ENCODE measurements at places on chromosomes 6 and 20.

DNA sequence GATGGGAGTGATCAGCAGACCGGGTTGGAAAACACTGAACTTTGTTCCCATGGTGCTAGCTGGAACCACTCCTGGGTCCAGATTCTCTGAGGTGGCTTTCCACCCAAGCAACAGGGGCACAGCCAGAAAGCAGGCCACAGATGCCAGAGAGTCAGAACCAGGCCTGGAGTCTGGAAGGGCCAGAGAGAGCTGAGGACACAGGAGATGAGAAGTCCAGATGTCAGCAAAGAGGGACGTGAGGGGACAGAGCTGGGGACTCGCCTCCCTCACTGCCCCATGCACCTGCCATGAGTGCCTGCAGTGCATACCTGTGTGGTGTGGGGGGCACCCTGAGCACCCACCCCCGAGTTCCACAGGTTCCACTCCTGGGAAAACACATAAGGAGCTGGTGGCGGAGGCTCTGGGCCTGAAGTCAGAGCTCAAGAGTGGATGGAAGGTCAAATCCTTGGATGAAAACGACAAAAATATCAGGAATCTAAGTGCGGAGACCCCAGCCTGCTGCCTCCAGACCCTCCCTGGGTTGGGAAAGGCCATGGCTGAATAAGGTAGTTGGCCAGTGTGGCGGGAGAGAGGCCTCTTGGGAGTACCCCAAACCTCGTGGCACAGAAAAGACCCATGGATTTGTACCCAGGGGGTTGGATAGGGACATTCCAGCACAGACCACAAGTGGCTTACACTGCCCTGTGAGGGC lies 224.2 kb downstream of the SYNDIG1 start:
- H3K4me3 ChIP-seq, result no peak overlapping the region
- H3K27me3 ChIP-seq, result no peaks in the 10 kb centered on the region
- H3K27ac ChIP-seq, result no peak overlapping the region
- no peaks in the 10 kb centered on the region for H3K36me3 ChIP-seq

GRCh38 chr20:59221707-59222252 lies 58.2 kb downstream of the ZNF831 start:
- H3K36me3 ChIP-seq, result no peaks in the 10 kb centered on the region
- no peak for DNase-seq
- peaks cover 3% of the 10 kb centered on the region for H3K4me1 ChIP-seq
- H3K27me3 ChIP-seq, result peaks cover 28% of the 10 kb centered on the region

DNA sequence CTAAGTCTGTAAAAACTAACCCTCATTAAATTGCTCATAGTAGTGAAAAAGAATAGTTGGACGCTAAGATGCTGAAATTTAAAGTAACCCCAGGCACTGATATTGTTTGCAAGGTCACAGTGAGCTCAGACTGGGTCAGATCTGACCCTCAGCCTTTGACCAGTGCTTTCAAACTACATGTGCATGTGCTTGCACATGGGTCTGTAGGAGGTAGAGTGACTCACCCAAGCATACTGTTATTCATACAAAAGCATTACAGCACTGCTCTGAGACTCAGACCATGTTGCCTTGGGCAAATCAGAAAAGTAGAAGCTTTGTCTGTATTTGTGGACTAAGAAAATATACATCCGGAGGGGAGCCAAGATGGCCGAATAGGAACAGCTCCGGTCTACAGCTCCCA lies 326.4 kb upstream of the MARCKS start:
- H3K4me1 ChIP-seq, result no peaks in the 10 kb centered on the region
- H3K36me3 ChIP-seq, result no peaks in the 10 kb centered on the region
- no peak overlapping the region for H3K4me3 ChIP-seq

DNA sequence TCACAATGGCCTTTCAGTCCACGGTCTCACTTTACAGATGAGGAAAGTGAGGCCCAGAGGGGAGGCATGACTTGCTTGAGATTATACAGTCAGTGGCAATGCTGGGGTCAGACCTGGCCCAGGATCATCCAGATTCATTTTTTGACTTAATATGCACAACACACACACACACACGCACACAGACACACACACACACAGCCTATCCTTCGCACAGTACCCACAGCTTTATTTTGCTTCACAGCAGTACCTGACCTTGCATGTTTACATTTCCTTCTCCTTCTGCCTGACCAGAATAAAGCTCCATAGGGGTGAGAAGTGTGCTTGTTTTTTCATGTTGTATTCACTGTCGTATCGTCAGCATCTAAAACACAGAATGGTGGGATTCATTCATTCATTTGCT lies 79.8 kb downstream of the VEGFA start:
- peak overlapping the region; percentile 15 for H3K27ac ChIP-seq
- H3K27me3 ChIP-seq, result no peaks in the 10 kb centered on the region
- no peak overlapping the region for H3K4me3 ChIP-seq

- no peak overlapping the region for H3K4me3 ChIP-seq
- H3K4me1 ChIP-seq, result no peaks in the 10 kb centered on the region
- H3K27ac ChIP-seq, result no peak overlapping the region
These were observed 151.0 kb upstream of the RSPO3 start for GRCh38 chr6:126967296-126968005.

GRCh38 chr20:37759052-37759553 lies 65.3 kb downstream of the CTNNBL1 start:
- H3K27me3 ChIP-seq, result no peaks in the 10 kb centered on the region
- DNase-seq, result no peak
- no peak overlapping the region for H3K27ac ChIP-seq
- no peak overlapping the region for H3K4me3 ChIP-seq
- no peaks in the 10 kb centered on the region for H3K36me3 ChIP-seq
- H3K4me1 ChIP-seq, result no peaks in the 10 kb centered on the region

DNA sequence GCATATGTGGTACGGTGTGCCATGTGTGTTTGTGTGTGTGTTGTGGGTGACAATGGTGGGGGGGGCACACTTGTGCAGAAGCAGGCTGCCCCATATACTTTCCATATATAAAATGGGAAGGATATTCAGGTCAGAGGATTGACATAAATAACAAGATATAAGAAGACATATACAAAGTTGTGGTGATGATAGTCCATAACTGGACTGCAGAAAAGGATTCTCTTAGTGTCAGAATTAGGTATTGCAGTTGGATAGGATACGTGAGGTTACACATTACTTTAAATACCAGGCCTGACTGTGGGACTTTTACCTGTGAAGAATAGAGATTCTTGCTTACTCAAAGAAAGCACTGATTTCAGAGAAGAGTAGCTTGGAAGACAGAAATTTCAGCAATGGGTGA lies 1260.3 kb downstream of the EPHA7 start:
- DNase-seq, result no peak
- H3K27me3 ChIP-seq, result no peaks in the 10 kb centered on the region
- no peak overlapping the region for H3K27ac ChIP-seq
- H3K4me3 ChIP-seq, result no peak overlapping the region
- H3K36me3 ChIP-seq, result no peaks in the 10 kb centered on the region

GRCh38 chr6:1774226-1774915 lies 164.7 kb downstream of the FOXC1 start:
- H3K4me1 ChIP-seq, result peaks cover 10% of the 10 kb centered on the region
- no peak overlapping the region for H3K4me3 ChIP-seq
- no peaks in the 10 kb centered on the region for H3K36me3 ChIP-seq

GRCh38 chr6:34491091-34491430 lies 25.2 kb downstream of the PACSIN1 start:
- DNase-seq, result peak; percentile 36
- no peak overlapping the region for H3K27ac ChIP-seq
- H3K4me3 ChIP-seq, result no peak overlapping the region
- H3K4me1 ChIP-seq, result peaks cover 3% of the 10 kb centered on the region
- no peaks in the 10 kb centered on the region for H3K27me3 ChIP-seq

DNA sequence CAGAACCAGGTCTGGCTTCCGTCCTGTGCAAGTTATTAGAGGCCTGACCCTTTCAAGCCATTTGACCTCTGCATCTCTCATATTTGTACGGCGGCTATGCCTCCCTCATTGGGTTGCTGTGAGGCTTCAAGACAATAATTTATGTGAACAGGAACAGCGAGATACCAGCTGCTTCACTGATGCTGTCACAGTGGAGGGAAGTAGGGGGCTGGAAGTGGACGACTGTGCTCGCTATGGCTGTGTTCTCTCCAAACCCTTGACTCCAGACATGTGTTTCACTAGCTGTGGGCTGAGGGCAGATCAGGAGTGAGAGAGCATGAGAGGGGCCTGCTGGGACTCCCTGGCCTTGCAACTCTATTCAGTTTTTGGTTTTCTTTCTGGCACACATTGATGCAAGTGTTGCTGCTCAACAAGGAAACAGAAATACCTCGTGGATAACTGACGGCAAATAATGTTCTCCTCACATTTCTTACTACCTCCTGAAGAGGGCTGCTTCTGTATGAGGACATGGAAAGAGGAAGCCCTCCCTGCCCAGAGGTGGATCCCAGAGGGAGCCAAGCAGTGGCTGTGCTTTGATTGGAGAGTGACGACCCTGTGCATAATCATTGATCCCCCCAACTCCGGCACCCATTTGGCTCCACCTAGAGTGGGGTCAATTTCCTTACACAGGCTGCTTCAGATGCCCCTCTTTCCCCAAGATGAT lies 34.7 kb upstream of the SCP2D1 start:
- H3K4me3 ChIP-seq, result no peak overlapping the region
- H3K36me3 ChIP-seq, result no peaks in the 10 kb centered on the region

GRCh38 chr6:137818440-137818839 lies 48.6 kb upstream of the TNFAIP3 start:
- H3K27ac ChIP-seq, result no peak overlapping the region
- H3K36me3 ChIP-seq, result no peaks in the 10 kb centered on the region
- no peak overlapping the region for H3K4me3 ChIP-seq
- H3K4me1 ChIP-seq, result peaks cover 5% of the 10 kb centered on the region

DNA sequence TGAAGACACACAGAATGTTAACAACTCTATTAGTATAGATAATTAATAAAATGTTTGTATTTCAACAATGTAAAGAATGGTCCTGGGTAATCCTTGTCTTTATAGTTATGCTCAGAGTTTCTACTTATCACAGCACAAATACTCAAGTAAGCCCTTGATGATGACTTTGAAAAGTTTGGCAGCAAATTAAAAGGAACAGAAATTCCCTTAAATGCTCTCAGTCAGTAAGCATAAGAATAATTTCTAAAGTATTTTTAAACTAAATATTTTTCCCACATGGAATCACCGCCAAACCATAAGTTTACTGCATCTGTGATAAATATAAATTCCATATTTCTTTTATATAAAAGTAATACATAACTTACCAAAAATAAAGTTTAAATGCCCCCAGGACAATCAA lies 96.1 kb downstream of the COL12A1 start:
- DNase-seq, result no peak
- no peaks in the 10 kb centered on the region for H3K4me1 ChIP-seq
- H3K36me3 ChIP-seq, result no peaks in the 10 kb centered on the region
- no peak overlapping the region for H3K27ac ChIP-seq
- H3K4me3 ChIP-seq, result no peak overlapping the region

- no peak for DNase-seq
- H3K27me3 ChIP-seq, result no peaks in the 10 kb centered on the region
- no peak overlapping the region for H3K4me3 ChIP-seq
- H3K4me1 ChIP-seq, result no peaks in the 10 kb centered on the region
- no peaks in the 10 kb centered on the region for H3K36me3 ChIP-seq
- no peak overlapping the region for H3K27ac ChIP-seq
These were observed 141.9 kb upstream of the NEDD9 start for GRCh38 chr6:11374036-11375010.

DNA sequence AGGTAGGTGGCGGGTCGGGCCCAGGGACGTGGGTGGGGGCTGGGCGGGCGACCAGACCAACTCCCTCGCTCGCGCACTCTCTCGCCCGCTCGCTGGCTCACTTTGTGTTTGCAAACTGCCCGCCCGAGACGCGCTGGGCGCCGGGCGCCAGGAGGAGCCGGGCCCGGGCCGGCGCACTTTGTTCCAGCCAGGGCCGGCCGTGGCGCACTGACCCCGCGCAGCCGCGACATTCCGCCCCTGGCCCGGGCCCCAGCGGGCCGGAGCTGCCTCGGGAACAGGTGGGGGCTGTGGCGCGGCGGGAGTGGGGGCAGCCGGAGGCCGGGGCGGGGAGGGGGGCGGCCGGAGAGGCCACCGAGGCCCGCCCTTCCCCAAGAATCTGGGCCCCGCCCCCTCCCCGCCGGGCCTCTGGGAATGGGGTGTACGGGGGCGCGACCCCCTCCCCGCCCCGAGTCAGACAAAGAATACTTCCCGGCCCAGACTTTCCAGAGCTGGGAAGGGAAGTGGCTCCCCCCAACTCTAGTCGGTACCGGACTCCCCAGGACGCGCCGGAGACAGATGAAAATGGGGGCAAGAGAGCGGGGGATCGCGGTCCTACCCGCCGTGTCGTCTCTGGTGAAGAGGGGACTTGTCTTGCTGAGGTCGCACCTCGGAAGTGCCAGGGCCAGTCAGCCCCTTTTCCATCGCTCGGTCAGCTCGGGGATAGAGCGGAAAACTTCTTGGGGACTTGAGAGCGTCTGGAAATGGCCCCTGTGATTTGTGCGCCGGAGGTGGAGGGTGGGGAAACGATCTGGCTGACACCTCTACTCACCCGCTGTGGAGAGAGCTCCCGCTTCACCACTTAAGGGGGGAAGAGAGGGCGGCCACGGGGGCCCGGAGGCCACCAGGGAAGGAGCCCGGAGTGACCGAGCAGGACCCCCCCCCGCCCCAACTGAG lies 951 bp downstream of the FOXP4 start:
- H3K4me3 ChIP-seq, result peak overlapping the region; percentile 97
- no peaks in the 10 kb centered on the region for H3K27me3 ChIP-seq
- no peaks in the 10 kb centered on the region for H3K36me3 ChIP-seq
- peaks cover 48% of the 10 kb centered on the region for H3K4me1 ChIP-seq
